A549 treated with DMSO at 1 μM for 4 hours (cell line): ENCODE measurements at places on chromosomes 1 and 21. TPM values are rescaled to one million over a fixed set of nuclear protein-coding genes. Genes with fewer than 3 reads are reported as not detected.

Gene ZNF691
- 5.8 to 7.7 TPM (median 6.8 TPM) in 5 replicates for total RNA-seq

Gene CCDC17
- total RNA-seq, result 0.35 to 0.68 TPM (median 0.49 TPM) in 5 replicates

Gene TMEM167B
- 7.7 to 11.7 TPM (median 10.6 TPM) in 5 replicates for total RNA-seq

Gene C1orf21
- total RNA-seq, result 7.9 to 9.6 TPM (median 9.3 TPM) in 5 replicates

Gene NTNG1
- not detected in 5 replicates for total RNA-seq

Gene PSRC1
- total RNA-seq, result 18.6 to 25.2 TPM (median 24.6 TPM) in 5 replicates

Gene LGR6
- 0.40 to 0.75 TPM (median 0.61 TPM) in 5 replicates for total RNA-seq

Gene IFNLR1
- 1.0 to 1.5 TPM (median 1.4 TPM) in 5 replicates for total RNA-seq

Gene KRTAP19-3
- total RNA-seq, result not detected in 5 replicates

Gene ZNF362
- total RNA-seq, result 8.4 to 12.2 TPM (median 10.4 TPM) in 5 replicates

Gene AJAP1
- total RNA-seq, result not detected in 5 replicates

Gene CD52
- total RNA-seq, result not detected in 5 replicates

Gene LMOD1
- total RNA-seq, result not detected in 5 replicates

Gene ZNF593OS
- 0.07 to 0.78 TPM (median 0.21 TPM) in 4 of 5 replicates, not detected in the other for total RNA-seq

Gene FMO5
- total RNA-seq, result 0.20 to 0.38 TPM (median 0.28 TPM) in 5 replicates

Gene RGS8
- total RNA-seq, result not detected in 5 replicates

Gene LMX1A
- total RNA-seq, result not detected in 5 replicates

Gene INAVA
- total RNA-seq, result 40.0 to 45.9 TPM (median 41.7 TPM) in 5 replicates

Gene LDLRAD1
- not detected in 5 replicates for total RNA-seq

Gene FCRL2
- total RNA-seq, result not detected in 5 replicates

Gene OR2G6
- total RNA-seq, result not detected in 5 replicates

Gene TIE1
- 0.02 to 0.09 TPM in 2 of 5 replicates, not detected in the others for total RNA-seq

Gene ZNF672
- 19.4 to 26.5 TPM (median 24.3 TPM) in 5 replicates for total RNA-seq

Gene LRIF1
- total RNA-seq, result 17.1 to 23.7 TPM (median 21.4 TPM) in 5 replicates

Gene GIPC2
- 0.02 to 0.03 TPM in 2 of 5 replicates, not detected in the others for total RNA-seq

Gene S100A12
- not detected in 5 replicates for total RNA-seq

Gene TRAPPC10
- 14.6 to 17.3 TPM (median 16.6 TPM) in 5 replicates for total RNA-seq

Gene KRTAP21-1
- total RNA-seq, result not detected in 5 replicates

Gene CELA2A
- total RNA-seq, result not detected in 5 replicates

Gene SCCPDH
- 44.2 to 51.5 TPM (median 48.7 TPM) in 5 replicates for total RNA-seq

Gene CELA3A
- total RNA-seq, result not detected in 5 replicates

Gene AQP10
- not detected in 5 replicates for total RNA-seq
